ENCODE measurements at places on chromosomes 4 and X.

DNA sequence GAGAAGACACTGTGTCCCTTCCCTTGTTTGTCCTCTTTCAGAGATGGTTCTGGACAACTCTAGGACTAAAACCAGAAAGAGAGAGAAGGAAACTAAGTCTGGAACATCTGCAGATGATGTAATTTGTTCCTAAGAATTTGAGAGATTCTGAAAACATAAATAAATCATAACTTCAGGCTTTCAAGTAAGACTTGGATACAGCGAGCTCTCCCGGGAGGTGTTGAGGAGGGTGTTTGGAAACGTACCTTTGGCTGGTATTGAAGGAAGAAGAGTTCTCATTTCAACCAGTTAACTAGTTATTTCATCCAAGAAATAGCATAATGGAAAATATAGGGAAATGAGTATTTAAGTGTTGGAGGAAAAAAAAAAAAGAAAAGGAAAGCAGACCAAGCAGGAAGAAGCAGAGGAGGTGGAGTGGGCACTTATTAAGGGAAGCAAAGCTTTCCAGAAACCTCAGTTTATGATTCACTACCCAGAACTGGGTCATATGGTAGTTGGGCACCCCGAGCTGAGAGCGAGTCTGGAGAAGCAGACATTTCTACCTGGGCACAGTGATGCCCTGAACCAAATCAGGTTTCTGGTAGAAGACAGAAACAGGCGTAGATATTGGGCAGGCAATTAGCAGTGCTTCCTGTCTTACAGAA is 26.9 kb downstream of the CCNG2 start:
- DNase-seq = no peak

DNA sequence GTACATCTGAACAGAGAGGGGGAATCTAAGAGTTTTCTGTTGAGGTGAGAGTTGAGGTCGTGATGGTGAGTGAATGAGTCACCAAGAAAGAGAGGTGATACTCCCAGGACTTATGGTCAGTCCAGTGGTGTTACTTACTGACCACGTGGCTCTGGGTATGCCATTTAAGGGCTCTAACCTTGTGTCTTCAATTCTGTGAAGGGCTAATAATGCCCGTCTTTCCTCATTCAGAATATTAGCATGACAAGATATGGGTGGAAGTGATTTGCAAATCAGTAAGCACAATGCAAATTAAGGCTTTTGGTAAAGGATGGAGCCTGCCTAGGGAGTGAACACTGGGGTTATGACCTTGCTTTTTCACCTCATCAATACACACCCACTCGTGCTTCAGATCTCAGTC is 75.2 kb downstream of the COQ2 start:
- no peak for DNase-seq

DNA sequence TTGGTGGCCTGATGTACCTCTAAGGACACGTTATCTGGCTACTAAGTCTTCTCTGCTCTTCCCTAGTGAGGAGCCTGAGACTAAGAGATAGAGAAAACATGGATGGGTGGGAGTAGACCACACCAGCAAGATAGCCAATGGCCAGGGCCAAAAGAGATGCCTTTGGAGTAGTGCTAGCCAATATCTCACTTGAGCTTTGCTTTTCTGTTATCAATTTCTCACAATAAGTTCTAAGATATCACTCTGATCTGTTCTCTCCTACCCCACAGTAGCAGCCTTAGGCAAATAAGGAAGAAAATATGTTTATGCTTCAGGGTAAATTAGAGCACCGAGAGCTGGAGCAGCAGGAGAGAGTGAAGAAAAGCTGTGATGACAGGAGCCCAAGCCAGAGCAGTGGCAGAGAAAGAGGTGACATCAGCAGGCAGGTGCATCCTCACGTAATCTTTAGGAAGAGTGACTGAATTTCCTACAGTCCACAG is 343.9 kb upstream of the NOCT start:
- no peak for DNase-seq

GRCh38 chr4:182310316-182310715 is 67.1 kb downstream of the TENM3 start:
- no peak for DNase-seq

DNA sequence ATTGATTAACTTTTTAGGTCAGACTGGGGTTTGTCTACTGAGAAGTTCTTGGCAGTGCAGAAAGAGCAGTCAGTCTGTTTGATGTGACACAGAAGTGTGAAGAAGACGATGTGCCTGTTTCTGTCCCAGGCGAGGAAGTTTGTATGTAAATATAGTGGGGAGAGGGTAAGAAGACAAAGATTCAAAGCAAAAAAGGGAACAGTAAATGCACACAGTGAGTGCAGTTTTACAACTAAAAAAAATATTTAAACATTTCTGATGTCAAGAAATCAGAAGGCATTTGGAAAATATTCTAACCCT is 264.9 kb downstream of the RAPGEF2 start:
- no peak for DNase-seq

GRCh38 chrX:9781941-9782340 is 4.3 kb upstream of the SHROOM2 start:
- no peak for DNase-seq

DNA sequence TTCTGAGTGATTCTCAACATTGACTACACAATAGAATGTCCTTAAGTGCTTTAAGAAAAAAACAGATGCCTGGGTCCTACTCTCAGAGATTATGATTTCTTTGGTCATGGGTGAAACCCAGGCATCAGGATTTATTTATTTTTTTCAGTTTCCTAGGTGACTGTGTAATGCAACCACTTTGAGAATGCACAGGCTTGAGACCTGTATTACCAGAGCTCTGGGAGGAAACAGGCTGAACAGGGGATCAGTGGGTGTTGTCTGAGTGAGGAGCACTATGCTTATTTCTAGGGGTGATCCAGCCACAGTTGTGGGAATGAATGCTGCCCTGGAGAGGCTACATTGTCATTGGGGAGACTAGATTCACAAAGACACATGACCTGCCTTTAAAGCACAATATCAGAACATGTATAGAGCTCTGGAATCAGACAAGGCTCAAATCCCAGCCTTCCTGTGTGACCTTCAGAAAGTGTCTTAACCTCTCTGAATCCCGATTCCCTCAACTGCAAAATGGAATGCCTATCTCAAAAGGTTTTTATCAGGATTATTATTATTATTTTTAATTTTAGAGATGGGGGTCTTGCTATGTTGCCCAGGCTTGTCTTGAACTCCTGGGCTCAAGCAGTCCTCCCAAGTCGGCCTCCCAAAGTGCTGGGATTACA is 61.6 kb upstream of the PRPS1 start:
- no peak for DNase-seq

- no peak for DNase-seq
Observed at GRCh38 chr4:118784776-118785175, 51.1 kb downstream of the SEC24D start.

- DNase-seq = no peak
Observed at GRCh38 chr4:37615059-37615719, 71.0 kb downstream of the RELL1 start.

DNA sequence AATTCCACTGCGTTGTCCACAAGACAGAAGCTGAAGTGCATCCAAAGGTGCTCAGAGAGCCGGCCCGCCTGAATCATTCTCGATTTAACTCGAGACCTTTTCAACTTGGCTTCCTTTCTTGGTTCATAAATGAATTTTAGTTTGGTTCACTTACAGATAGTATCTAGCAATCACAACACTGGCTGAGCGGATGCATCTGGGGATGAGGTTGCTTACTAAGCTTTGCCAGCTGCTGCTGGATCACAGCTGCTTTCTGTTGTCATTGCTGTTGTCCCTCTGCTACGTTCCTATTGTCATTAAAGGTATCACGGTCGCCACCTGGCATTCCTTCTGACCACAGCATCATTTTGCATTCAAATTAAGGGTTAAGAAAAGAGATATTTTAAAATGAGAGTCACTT is 115.5 kb downstream of the NFKB1 start:
- DNase-seq = no peak

DNA sequence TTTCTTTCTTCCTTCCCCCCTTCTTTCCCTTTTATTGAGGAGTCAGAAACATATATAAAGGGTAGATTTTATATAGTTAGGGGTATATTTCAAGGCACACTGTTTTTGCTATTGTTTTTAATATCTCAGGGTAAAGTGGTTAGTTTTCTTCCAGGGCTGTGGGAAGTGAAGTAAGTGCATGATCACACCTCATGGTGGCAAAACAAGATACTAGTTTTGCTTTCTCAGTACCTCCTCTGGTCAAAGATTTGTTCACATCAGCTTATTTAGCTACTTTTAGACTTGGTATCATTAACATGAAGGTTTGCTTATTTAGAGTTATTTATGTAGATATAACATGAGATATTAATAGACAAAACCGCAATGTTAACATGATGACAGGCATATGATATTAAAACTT is 21.8 kb downstream of the ADAM29 start:
- no peak for DNase-seq

- DNase-seq = no peak
Observed at GRCh38 chrX:104137496-104137895, 19.3 kb downstream of the SLC25A53 start.

All from NCI-H1417 treated with DMSO at 0.1 percent for 48 hours (cell line).